Progenitor cell of endocrine pancreas (in vitro differentiated cells): ENCODE measurements at places on chromosomes 6 and 20. TPM values are rescaled to one million over a fixed set of nuclear protein-coding genes. Genes with fewer than 3 reads are reported as not detected.

- no peaks in the 10 kb centered on the region for H3K27me3 ChIP-seq
- H3K4me3 ChIP-seq = no peak overlapping the region
- no peak for DNase-seq
- peaks cover 14% of the 10 kb centered on the region for H3K4me1 ChIP-seq
- H3K36me3 ChIP-seq = peaks cover 15% of the 10 kb centered on the region
- no peak overlapping the region for H3K27ac ChIP-seq
These were observed 5.4 kb downstream of the EPM2A start for GRCh38 chr6:145729887-145730286.

DNA sequence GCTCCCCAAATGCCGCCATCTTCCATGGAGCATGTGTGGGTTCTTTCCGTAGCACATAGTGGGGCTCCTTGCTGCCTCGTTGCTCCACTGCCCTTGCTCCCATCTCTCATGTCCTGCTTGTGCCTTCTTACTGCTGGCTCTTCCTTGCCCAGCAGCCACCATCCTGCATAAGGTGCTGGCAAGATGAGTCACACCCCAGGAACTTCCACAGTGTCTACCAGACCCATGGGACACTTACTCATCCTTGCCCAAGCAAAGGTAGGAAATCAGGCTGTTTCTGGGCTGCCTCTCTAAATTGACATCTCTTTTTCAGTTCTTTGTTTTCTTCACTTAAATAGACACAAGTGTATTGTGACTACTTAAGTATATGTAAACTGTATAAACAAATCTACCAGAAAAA, 39.4 kb upstream of the RGS17 start:
- H3K27me3 ChIP-seq = no peaks in the 10 kb centered on the region
- DNase-seq = no peak
- no peak overlapping the region for H3K27ac ChIP-seq
- no peaks in the 10 kb centered on the region for H3K4me1 ChIP-seq
- no peak overlapping the region for H3K4me3 ChIP-seq
- no peaks in the 10 kb centered on the region for H3K36me3 ChIP-seq

Gene DSP
- 365 and 366 TPM in 2 replicates for total RNA-seq

DNA sequence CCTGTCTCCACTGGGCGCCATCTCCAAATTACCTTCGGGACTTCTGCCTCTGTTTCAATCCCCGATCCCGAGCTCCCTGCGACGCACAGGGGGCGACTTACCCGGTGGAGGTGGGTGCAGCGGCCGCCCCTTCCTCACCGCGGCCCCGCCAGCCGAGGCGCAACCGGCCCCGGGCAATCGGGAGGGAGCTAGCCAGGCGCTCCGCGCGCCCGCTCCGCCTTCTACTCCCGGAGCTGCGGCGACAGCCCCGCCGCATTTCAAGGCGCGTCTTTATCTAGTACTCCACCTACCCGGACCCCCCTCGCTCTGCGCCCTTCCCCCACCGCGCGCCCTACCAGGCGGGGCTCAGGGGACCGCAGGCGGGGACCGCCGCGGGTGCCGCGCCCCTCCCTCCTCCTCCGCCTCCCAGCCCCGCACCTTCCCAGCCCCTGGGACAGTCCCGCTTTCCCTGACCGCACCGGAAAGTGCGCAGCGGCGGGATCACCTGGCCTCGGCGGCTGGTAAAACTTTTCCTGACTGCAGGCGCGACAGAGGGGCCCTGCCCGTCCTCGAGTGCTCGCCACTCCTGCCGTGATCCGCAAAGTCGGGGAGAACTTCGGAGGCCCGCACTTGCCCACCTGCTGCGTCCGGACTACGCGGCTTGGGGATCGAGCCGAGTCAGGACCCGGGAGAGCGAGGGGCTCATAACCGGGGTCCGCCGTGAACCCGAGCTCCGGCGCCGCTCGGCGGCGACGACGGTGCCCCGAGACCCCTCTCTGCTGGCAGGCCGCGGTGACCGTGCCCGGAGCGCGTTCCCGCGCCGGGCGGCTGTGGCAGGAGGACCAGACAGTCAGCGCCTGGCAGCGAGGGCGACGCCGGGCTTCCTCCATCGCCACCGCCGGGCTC, 8.0 kb upstream of the NKX2-2 start:
- H3K27me3 ChIP-seq = peaks cover 89% of the 10 kb centered on the region
- peaks cover 28% of the 10 kb centered on the region for H3K4me1 ChIP-seq
- peak; percentile 14 for DNase-seq
- H3K4me3 ChIP-seq = peak overlapping the region; percentile 72
- H3K36me3 ChIP-seq = peaks cover 2% of the 10 kb centered on the region

Gene SNRNP48
- total RNA-seq = 19.2 and 20.1 TPM in 2 replicates
